Activated naive CD4-positive, alpha-beta T cell treated with anti-CD3 and anti-CD28 coated beads, Interleukin-2, amount 50 U/mL, for 72 hours (primary cell): ENCODE measurements at places on chromosomes 5 and 9. TPM values are rescaled to one million over a fixed set of nuclear protein-coding genes. Genes with fewer than 3 reads are reported as not detected.

The ALDH1A1 gene
- 0.11 TPM for total RNA-seq

DNA sequence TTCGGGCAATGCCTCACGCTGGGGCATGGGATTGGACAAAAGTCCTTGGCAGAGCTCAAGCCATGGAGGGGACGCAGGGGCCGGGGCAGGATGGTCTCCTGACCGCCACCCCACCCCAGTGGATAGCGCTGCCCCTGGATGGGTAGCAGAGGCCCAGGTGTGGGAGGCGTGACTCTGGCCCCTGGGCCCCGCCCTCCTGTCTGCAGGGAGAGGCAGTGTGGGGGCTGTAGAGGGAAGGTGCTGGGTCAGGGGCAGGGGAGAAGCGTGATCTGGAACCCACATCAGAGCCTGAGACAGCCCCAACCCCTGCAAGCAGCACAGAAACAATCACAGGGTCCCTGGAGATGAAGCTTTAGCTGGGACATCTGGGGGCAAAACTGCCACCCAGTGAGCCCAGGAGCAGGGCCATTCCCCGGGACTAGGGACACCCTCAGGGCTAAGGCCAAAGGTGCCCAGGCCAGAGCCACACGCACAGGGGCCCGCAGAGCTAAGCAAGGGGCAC lies 36.2 kb downstream of the NACC2 start:
- no peak for DNase-seq

- DNase-seq: no peak
Observed at GRCh38 chr9:114392749-114393112, 4.9 kb upstream of the AKNA start.

GRCh38 chr5:167712986-167713585 lies 578.4 kb upstream of the WWC1 start:
- no peak for DNase-seq

DNA sequence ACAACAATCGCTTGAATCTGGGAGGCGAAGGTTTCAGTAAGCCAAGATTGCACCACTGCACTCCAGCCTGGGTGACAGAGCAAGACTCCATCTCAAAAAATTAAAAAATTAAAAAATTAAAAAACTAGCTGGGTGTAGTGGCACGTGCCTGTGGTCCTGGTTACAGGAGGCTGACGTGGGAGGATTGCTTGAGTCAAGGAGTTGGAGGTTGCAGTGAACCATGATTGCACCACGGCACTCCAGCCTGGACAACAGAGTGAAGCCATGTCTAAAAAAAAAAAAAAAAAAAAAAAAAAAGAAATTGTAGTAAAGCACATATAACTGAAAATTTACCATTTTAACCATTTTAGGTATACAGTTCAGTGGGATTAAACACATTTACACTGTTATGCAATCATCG lies 13.1 kb upstream of the CCIN start:
- DNase-seq: no peak

GRCh38 chr5:151608522-151608921 lies 17.4 kb upstream of the FAT2 start:
- DNase-seq: no peak

The EGR1 gene
- 60.1 TPM for total RNA-seq

The PCDHA1 gene
- total RNA-seq: not detected

GRCh38 chr9:111102793-111103464 lies 64.7 kb upstream of the LPAR1 start:
- DNase-seq: no peak

DNA sequence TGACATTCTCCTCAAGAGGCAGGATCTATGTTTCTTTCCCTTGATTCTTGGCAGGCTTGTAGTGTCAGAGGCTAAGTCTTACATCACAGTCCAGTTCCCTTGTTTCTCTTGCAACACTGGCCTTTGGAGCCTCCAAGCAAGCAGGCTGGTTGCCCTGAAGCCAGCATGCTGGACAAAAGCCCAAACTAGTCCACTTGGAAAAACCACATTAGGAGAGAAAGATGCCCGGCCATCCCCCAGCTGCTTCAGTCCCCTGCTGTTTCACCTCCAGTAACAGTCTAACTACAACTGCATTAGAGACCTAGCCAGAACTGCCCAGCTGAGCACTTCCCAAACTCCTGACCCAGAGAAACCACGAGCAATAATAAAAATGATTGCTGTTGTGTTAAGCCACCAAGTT lies 87.6 kb downstream of the ADAMTS6 start:
- DNase-seq: no peak

- peak; percentile 95 for DNase-seq
Observed at GRCh38 chr9:99253772-99254431, 31.8 kb downstream of the SEC61B start.

The HMMR gene
- 76.9 TPM for total RNA-seq

GRCh38 chr9:108666240-108666784 lies 189.5 kb downstream of the ACTL7B start:
- no peak for DNase-seq

GRCh38 chr5:172911628-172911880 lies 47.7 kb upstream of the RPL26L1 start:
- DNase-seq: no peak
